CD14-positive monocyte (primary cell): ENCODE measurements at places on chromosomes 1 and 21. TPM values are rescaled to one million over a fixed set of nuclear protein-coding genes. Genes with fewer than 3 reads are reported as not detected.

GRCh38 chr1:241447031-241447644 lies 72.4 kb downstream of the FH start:
- no peak for DNase-seq

DNA sequence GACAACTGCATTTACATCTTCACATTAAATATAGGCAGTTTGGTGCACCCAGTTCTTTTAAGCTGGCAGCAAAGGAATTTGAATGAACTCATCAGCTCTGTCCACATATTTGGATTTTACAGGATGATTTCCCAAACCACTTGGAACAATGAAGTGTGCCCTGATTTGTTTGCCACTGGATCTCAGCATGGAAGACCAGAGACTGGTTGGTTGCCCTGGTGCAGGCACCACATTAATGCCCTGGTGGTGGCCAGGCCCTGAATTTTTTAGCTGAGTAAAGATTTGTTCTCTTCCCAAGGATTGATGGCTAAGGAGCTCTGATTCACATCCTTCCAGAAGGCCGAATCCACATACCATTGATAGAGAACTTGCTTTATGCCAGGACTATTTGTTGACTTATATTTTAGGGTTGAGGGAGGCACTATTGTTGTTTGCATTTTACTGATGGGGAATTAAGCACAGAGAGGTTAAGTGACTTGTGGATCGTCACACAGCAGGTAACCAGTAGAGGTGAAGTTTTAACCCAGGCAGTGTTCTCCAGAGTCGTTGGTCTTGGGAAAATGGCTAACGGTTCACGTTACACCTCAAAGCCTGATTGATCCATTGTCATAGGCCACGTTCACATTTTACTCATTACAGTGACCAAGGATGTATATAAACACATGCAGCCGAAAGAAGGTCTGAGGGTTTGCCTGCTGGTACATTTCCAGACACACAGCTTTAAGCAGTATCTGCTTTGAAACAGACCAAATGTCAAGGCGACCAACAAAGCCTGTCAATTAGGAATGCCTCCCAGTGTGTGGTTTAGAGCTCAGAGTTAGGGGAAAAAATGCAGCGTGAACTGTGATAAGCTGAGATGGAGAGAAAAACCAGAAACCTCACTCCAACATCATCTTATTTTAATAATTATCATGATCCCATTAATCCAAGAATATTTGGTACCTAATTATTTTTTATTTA lies 50.7 kb downstream of the KAZN start:
- no peak for DNase-seq

GRCh38 chr1:3247521-3248121 lies 178.6 kb downstream of the PRDM16 start:
- no peak for DNase-seq

DNA sequence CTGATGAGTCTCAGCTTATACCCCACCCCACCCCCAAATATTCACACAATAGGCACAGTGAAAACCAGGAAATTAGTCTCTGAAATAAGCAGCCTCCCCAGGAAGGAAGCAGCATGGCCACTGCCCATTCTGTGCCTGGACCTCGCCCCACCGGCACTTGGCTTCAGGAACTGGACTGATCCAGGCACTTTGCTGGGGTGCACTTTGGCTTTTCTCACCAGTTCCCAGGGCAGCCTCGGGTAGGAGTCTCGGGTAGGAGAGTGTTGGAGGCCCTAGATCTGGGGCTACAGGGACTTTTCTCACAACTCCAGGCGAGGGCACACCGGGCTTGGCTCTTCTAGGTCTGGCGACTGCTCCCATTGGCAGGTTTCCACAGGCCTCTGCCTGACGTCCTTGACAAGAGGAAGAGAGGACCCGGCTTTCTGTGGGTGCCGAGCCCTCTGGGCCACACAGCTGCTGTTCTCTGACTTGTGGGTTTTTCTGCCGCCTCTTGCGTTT lies 18.7 kb downstream of the ADARB1 start:
- no peak for DNase-seq

GRCh38 chr1:10048601-10049000 lies 15.8 kb downstream of the UBE4B start:
- DNase-seq, result no peak

- no peak for DNase-seq
Observed at GRCh38 chr1:164983023-164983650, 373.4 kb downstream of the LMX1A start.

DNA sequence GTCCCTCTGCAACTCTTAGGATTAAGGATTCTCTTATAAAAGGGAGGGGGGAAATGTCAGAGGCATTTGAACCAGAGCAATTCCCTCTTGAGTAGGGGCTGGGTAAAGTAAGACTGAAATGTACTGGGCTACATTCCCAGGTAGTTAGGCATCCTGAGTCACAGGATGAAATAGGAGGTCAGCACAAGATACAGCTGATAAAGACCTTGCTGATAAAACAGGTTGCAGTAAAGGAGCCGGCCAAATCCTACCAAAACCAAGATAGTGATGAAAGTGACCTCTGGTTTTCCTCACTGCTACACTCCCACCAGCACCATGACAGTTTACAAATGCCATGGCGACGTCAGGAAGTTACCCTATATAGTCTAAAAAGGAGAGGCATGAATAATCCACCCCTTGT lies 14.3 kb upstream of the COX20 start:
- no peak for DNase-seq

DNA sequence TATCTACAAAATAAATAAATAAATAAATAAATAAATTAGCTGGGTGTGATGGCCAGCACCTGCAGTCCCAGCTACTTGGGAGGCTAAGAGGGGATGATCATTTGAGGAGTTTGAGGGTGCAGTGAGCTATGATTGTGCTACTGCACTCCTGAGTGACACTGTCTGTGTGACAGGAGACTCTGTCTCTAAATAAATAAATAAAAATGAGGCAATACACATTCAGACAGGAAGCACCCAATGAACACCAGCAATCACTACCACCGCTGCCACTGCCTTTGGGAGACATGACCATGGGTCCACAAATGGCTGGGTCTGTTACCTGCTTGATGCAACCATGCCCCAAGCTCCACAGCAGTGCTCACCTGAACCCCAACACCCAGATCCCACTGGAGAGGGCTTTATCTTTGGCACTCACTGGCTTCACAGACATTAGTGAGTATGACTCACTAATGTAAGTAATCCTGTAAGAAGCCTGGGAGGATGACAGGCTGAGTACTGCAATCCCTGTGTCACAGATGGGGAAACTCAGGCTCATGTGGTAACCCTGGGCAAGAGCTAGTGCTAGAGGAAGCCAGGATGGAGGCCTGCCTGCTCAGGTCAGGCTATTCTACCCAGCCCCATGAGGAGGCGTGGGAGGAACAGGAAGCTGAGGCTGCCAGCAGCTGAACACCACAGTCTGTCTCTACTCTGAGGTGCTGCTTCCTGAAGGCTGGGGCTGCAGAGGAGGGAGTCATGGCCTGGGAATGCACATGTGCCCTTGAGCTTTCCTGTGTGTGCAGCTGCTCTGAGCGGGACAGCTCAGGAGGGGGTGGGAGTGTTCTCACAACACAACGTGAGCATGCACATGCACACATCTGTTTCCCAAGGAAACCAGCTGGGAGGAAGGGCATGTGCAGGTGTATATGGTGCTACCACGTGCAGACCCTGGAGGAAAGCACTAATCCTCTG lies 43.0 kb downstream of the SLC9A1 start:
- DNase-seq, result peak; percentile 100

GRCh38 chr1:157198619-157199420 lies 60.6 kb upstream of the ETV3 start:
- DNase-seq, result no peak

DNA sequence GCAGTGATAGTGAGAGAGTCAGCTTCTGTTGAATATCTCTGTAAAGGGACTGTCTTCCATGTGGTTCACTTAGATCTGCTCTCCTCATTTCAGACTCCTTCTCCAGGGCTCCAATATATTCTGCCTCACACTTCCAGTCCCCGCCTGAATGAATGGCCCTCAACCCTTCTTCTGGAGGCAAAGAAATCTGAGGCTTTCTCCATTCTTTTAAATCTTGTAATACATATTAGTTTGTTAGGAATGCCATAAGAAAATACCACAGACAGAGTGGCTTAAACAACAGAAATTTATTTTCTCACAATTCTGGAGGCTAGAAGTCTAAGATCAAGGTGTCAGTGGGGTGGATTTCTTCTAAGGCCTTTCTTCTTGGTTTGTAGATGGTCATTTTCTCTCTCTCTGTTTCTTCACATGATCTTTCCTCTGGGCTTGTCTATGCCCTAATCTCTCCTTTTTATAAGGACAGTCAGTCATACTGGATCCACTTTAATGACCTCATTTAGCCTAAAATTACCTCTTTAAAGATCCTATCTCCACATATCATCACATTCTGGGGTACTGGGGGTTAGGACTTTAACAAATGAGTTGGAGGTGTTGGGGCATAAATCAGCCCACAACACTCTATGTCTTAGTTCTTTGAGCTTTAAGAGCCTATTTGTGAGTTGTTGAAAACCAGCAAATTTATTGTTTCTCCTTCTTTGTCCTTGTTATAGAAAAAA lies 128.5 kb upstream of the KCNK2 start:
- DNase-seq, result no peak

GRCh38 chr1:228541725-228542124 lies 54.5 kb downstream of the RNF187 start:
- DNase-seq, result no peak

DNA sequence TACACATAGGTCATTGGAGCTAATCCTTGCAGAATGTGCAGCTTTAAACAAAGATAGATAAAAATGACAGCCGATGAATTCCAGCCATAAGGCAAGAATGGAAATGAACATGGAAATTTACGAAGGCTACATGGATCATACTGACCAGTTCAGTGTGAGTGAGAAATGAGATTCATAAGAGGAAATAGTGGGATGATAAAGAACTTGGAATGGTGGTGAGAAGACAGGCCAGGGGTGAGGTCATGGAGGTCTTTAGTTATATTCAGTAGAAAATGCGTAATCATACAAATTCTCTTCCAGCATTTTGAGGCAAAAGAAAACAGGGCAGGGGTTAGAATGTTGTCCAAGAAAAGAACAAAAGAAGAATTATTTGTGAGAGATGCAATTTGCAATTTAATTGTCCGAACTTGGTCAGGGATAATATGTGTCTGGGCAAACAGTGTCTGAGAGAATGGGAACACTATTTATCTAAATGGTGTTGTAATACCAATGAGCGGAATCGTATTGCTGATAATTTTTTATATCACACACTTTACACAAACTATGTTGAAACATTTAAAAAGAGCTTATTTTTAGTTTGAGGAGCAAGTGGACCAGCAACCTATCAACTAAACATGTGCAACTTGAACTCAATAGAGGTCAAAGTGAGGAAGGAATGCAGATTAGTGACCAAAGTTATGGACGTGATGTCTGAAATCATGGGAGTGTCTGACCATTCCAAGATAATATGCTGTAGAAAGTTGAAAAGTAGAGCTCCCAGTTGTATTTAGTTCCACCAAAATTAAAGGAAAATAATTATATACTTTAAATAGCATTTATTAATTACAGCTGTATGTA lies 739.0 kb upstream of the NCAM2 start:
- no peak for DNase-seq

GRCh38 chr1:44067266-44068250 lies 36.3 kb upstream of the SLC6A9 start:
- no peak for DNase-seq

DNA sequence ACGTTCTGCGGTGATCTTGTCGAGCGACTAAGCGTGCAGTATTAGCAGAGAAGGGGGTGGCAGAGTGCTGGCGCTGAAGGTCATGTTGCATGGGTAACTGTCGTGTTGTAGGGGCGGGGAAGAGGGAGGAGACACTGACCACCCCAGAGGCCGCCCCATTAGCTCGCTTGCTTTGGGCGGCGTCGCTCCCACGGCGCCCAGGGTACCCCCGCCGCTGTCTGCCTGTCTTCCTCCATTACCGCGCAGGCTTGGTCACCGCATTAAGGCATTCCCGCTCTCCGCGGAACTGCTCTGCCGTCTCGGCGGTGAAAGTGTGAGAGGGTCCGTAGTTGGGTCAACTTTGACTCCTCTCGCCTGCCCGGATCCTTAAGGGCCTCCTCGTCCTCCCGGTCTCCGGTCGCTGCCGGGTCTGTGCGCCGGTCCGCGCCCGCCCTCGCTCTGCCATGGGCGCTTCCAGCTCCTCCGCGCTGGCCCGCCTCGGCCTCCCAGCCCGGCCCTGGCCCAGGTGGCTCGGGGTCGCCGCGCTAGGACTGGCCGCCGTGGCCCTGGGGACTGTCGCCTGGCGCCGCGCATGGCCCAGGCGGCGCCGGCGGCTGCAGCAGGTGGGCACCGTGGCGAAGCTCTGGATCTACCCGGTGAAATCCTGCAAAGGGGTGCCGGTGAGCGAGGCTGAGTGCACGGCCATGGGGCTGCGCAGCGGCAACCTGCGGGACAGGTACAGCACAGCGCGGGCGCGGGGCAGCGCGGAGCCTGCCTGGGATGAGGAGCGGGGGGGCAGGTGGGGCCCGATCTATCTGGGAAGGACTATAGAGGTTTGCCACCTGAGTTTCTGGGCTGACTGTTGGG lies at the start of gene MTARC2:
Gene MTARC2, plus strand, starts transcription at position 234 of the 846 bp plus-strand sequence. Its CDS starts 210 bp downstream, at position 444.
- DNase-seq, result peak; percentile 23

DNA sequence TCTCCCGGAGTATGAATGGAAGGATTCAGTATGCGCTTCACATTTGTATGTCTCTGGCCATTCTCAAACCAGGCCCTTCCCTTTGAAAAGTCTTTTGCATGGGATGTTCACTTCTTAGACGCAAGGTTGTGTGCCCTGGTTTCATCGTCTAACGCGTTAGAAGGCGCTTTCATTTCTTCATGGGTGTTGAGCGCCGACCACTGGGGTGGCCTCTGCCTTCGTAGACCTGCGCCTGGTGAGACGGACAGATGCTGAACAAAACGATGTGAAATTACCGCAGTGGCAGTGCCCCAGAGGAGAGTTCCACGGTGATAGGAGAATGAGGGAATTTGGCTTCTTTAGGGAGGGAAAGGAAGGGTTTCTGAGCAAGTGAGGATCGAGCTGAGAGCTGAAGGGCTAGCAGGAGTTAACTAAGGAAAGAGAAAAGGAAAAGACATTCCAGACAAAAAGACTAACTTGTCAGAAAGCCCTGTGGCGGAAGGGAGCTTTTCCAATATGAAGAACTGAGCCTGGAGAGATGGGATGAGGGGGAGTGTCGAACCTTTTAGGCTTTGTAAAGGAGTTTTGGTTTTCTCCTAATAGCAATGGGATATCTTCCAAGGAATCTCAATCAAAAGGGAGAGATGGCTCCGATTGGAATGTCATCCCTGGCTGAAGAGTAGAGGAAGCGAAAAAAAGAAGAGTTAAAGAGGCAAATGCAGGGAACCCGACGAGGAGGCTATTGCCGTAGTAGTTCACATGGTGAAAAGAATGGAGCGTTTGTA lies 951 bp downstream of the GGPS1 start:
- peak; percentile 33 for DNase-seq

- no peak for DNase-seq
Observed at GRCh38 chr1:103496014-103496635, 29.4 kb upstream of the RNPC3 start.

TNFRSF4 gene
- polyA plus RNA-seq, result not detected

FAM167B gene
- polyA plus RNA-seq, result 0.13 TPM in 1 of 2 replicates, not detected in the other

OR2G6 gene
- polyA plus RNA-seq, result not detected

DDX59 gene
- polyA plus RNA-seq, result 14.3 TPM

ALDH4A1 gene
- 6.1 and 6.4 TPM in 2 replicates for polyA plus RNA-seq

PDC gene
- not detected for polyA plus RNA-seq

GPR25 gene
- not detected in 2 replicates for polyA plus RNA-seq

PLA2G2C gene
- polyA plus RNA-seq, result 0.07 TPM

IL6R gene
- polyA plus RNA-seq, result 56.4 TPM

TCHH gene
- not detected in 2 replicates for polyA plus RNA-seq
